CD8-positive, alpha-beta memory T cell (primary cell): ENCODE measurements at places on chromosomes 4 and X.
A peak's percentile ranks its signal among the peaks of the same experiment; 100 is the strongest.

DNA sequence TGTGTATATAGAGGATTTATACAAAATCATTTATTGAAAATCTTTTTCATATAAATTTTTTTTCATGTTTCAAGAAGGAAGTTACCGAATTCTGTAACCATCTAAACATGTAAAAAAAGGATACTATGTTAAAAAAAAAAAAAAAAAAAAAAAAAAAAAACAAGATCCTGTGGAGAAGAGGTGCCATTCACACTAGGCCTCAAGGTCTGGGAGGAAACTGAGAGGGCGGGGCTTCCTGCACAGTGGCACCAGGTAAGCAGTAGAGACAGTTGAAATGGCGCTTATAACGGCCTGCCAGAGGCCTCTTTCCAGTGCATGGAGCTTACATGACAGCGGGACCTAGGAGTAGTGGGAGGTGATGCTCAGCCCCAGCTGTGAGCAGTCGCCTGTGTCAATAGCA, 17.5 kb downstream of the TRAPPC2 start:
- peak; percentile 34 for DNase-seq
- peaks cover 34% of the 10 kb centered on the region for H3K4me1 ChIP-seq
- no peak overlapping the region for H3K4me3 ChIP-seq
- peak overlapping the region; percentile 9 for H3K27ac ChIP-seq
- H3K27me3 ChIP-seq, result no peaks in the 10 kb centered on the region

GRCh38 chr4:77827343-77827742, 8.2 kb upstream of the CNOT6L start:
- no peak overlapping the region for H3K27ac ChIP-seq
- H3K4me3 ChIP-seq, result peak overlapping the region; percentile 1
- no peaks in the 10 kb centered on the region for H3K36me3 ChIP-seq
- no peaks in the 10 kb centered on the region for H3K27me3 ChIP-seq

DNA sequence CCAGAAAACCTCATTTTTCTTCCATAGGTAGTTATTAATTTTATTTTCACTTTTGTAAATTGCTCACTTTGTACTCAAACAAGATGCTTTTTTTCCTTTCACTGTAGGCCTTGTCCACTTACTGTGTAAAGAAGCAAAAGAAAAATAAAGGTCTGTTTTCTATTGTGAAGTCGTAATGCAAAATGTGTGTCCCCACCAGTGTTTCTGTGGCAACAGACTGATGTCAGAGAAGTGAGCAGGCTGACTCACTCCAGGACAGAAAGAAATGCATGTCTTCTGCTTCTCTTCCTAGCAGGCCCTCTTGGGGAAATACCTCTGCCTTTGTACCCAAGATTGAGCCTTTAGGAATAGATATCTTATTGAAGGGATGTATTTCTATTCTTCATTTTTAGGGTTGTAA, 30.3 kb downstream of the INPP4B start:
- no peak for DNase-seq
- peaks cover 4% of the 10 kb centered on the region for H3K4me1 ChIP-seq
- no peak overlapping the region for H3K4me3 ChIP-seq
- no peaks in the 10 kb centered on the region for H3K36me3 ChIP-seq
- H3K27ac ChIP-seq, result no peak overlapping the region
- no peaks in the 10 kb centered on the region for H3K27me3 ChIP-seq

- H3K27me3 ChIP-seq, result no peaks in the 10 kb centered on the region
- H3K36me3 ChIP-seq, result no peaks in the 10 kb centered on the region
- no peak for DNase-seq
- no peaks in the 10 kb centered on the region for H3K4me1 ChIP-seq
- no peak overlapping the region for H3K4me3 ChIP-seq
Measured at GRCh38 chrX:21674430-21675186, 16.5 kb upstream of the KLHL34 start.

- no peaks in the 10 kb centered on the region for H3K36me3 ChIP-seq
- no peak overlapping the region for H3K27ac ChIP-seq
- no peak for DNase-seq
Measured at GRCh38 chrX:55201930-55202579, 18.1 kb upstream of the PAGE5 start.

DNA sequence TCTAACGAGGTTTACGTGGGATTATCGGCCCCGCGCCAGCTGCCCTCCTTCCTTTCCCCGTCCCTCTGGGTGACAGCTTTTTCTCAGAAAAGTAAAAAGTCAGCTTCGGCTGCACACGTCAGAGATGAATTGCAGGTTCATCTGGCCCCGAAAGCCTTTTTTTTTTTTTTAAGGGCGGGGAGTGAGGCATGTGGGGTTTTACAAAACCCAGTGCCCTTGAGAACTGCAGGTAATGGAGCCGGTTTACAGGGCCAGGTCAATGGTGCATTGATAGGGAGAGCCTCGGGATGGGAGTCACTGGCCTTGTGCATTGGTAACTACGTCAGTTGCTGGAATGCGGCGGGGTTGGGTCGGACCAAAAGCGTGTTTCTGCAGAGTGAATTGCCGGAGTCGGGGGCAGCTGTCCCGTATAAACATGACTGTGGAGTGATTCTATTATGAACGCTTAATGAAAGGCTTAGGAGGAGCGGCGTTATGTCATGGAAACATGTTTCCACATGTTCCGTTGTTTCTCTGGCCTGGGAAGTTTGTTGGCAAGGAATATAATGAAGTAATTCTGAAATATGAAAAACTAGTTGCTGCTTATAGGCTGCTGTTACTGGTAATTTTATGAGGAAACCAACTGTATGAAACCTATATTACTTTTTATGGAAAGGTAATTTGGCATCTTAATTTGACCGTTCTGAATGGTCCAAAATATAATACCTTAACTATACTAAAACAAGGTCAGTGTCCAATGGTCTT, 1.1 kb downstream of the HSPA4L start:
- peak overlapping the region; percentile 33 for H3K27ac ChIP-seq
- no peak for DNase-seq
- peaks cover 36% of the 10 kb centered on the region for H3K27me3 ChIP-seq
- no peaks in the 10 kb centered on the region for H3K36me3 ChIP-seq
- H3K4me1 ChIP-seq, result peaks cover 4% of the 10 kb centered on the region

GRCh38 chr4:87851332-87851731, 18.6 kb downstream of the MEPE start:
- H3K36me3 ChIP-seq, result no peaks in the 10 kb centered on the region
- no peak overlapping the region for H3K4me3 ChIP-seq
- DNase-seq, result no peak
- no peaks in the 10 kb centered on the region for H3K27me3 ChIP-seq
- H3K4me1 ChIP-seq, result no peaks in the 10 kb centered on the region

- H3K4me1 ChIP-seq, result no peaks in the 10 kb centered on the region
- DNase-seq, result no peak
- H3K4me3 ChIP-seq, result no peak overlapping the region
- no peak overlapping the region for H3K27ac ChIP-seq
- peaks cover 9% of the 10 kb centered on the region for H3K36me3 ChIP-seq
- no peaks in the 10 kb centered on the region for H3K27me3 ChIP-seq
Measured at GRCh38 chr4:107640197-107640596, 79.8 kb downstream of the PAPSS1 start.

DNA sequence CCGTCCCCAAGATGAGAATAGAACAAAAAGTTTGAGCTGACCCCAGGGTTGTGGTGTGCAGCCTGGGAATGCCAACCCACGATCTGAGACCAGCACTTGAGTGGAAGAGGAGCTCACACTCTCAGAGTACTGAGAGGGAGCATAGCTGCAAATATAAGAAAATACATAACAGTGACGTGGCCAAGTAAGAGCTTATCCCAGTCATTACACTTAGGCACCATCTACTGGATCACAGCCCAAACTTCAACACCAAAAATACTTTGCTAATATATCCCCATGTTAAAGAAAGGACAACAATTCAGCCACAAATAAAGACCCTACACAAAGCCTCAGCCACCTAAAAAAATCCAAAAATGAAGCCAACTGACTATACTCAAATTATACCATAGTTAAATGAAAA, 33.3 kb upstream of the CXCL6 start:
- no peak for DNase-seq
- no peaks in the 10 kb centered on the region for H3K27me3 ChIP-seq
- H3K27ac ChIP-seq, result no peak overlapping the region
- H3K36me3 ChIP-seq, result no peaks in the 10 kb centered on the region
- H3K4me3 ChIP-seq, result no peak overlapping the region
- H3K4me1 ChIP-seq, result no peaks in the 10 kb centered on the region

DNA sequence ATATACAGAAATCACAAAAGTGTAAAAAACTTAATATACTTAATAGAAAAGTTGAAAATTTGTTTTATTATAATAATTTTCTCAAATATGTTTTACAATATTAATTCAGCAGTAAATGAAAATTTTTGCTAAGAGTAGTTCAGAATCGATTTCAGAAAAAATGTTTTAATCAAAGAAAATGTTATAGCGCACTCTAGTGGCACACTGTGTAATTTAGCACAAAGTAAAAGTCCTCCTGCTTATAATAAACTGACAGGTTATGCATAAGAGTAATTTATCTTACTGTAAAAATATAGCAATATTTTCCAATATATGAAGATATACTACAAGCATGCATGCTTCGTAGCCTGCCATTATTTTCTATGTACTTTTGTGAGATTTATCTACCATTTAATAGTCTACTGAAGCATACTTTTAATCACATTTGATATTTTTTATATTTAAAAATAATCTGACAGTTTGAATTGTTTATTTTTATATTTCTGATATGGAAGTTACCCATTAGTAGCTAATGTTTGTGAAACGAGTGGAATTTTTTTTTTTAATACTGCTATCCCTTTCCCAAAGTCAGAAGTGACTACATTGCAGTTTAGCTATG, 217.9 kb upstream of the KLHL4 start:
- no peaks in the 10 kb centered on the region for H3K4me1 ChIP-seq
- no peaks in the 10 kb centered on the region for H3K27me3 ChIP-seq
- H3K36me3 ChIP-seq, result no peaks in the 10 kb centered on the region
- H3K27ac ChIP-seq, result no peak overlapping the region

DNA sequence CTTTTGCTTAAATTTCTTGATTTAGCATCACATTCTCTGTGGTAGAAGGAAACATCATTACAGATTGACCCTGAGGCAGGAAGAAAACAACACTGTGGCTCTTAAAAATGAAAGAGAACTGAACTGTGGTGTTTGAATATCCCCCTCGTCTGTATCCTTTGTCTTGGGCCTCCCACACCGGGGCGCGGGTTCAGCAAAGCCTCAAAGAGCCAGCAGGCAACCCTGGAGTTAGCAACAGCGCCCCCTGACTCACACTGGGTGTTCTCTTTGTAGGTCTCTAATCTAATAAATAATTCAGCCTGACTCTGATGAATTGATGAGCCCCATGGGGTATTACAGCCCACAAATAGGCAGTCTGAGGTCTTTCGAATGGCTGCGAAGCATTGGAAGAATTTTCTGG, 46.1 kb upstream of the CTSO start:
- no peaks in the 10 kb centered on the region for H3K4me1 ChIP-seq
- H3K4me3 ChIP-seq, result no peak overlapping the region
- H3K36me3 ChIP-seq, result no peaks in the 10 kb centered on the region
- no peaks in the 10 kb centered on the region for H3K27me3 ChIP-seq
- H3K27ac ChIP-seq, result no peak overlapping the region

- no peaks in the 10 kb centered on the region for H3K4me1 ChIP-seq
- no peak overlapping the region for H3K4me3 ChIP-seq
- no peaks in the 10 kb centered on the region for H3K36me3 ChIP-seq
Measured at GRCh38 chrX:95076449-95076848, 1402.4 kb downstream of the FAM133A start.

GRCh38 chr4:158490629-158491028, 31.1 kb upstream of the RXFP1 start:
- no peak for DNase-seq
- H3K4me3 ChIP-seq, result no peak overlapping the region
- no peaks in the 10 kb centered on the region for H3K27me3 ChIP-seq
- H3K36me3 ChIP-seq, result no peaks in the 10 kb centered on the region
- H3K4me1 ChIP-seq, result no peaks in the 10 kb centered on the region
- no peak overlapping the region for H3K27ac ChIP-seq

DNA sequence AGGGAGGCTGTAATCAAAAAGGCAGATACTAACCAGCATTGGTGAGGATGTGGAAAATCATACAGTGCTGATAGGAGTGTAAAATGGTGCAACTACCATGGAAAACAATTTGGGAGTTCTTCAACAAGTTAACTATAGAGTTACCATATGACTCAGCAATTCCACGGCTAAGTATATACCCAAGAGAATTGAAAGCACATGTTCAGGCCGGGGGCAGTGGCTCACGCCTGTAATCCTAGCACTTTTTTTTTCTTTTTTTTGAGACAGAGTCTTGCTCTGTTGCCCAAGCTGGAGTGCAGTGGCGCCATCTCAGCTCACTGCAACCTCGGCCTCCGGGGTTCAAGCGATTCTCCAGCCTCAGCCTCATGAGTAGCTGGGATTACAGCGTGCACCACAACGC, 15.0 kb upstream of the CD99L2 start:
- no peak overlapping the region for H3K27ac ChIP-seq
- no peaks in the 10 kb centered on the region for H3K36me3 ChIP-seq
- H3K27me3 ChIP-seq, result no peaks in the 10 kb centered on the region

GRCh38 chr4:136458326-136458725, 1074.0 kb downstream of the PCDH18 start:
- no peak for DNase-seq
- no peaks in the 10 kb centered on the region for H3K36me3 ChIP-seq
- H3K27ac ChIP-seq, result no peak overlapping the region
- H3K27me3 ChIP-seq, result no peaks in the 10 kb centered on the region
- H3K4me3 ChIP-seq, result no peak overlapping the region

GRCh38 chrX:24371391-24371972, 11.0 kb downstream of the SUPT20HL1 start:
- no peak overlapping the region for H3K4me3 ChIP-seq
- H3K27me3 ChIP-seq, result no peaks in the 10 kb centered on the region
- H3K27ac ChIP-seq, result no peak overlapping the region

DNA sequence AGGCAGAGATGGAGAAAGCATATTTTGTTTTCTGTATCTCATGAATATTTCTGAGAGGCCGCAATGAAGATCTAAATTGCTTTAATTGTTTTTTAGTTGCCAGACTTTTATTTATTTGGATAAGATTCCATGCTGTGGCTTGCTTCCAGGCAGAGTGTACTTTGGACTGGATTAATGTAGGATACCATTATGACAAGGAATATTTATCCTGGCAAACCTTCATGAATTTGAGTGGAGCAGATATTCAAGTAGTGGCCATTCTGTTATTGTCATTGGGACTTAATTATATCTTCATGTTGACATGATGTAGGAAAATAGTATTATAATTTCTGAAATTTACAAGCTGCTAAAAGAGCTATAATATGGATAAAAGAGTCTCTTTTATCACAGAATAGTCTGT, 182.9 kb downstream of the C4orf33 start:
- DNase-seq, result no peak
- H3K36me3 ChIP-seq, result no peaks in the 10 kb centered on the region
- H3K27me3 ChIP-seq, result no peaks in the 10 kb centered on the region
- no peak overlapping the region for H3K4me3 ChIP-seq
- no peak overlapping the region for H3K27ac ChIP-seq

DNA sequence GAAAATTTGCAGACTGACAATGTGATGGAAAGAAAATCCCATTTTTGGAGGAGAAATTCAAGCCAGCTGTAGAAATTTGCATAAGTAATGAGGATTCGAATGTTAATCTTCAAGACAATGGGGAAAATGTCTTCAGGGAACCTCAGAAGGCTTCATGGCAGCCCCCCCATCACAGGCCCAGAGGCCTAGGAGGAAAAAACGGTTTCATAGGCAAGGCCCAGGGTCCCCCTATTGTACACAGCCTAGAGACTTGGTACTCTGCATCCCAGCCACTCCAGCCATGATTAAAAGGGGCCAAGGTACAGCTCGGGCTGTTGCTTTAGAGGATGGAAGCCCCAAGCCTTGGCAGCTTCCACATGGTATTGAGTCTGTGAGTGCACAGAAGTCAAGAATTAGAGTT, 303.6 kb upstream of the PCDH7 start:
- H3K4me1 ChIP-seq, result no peaks in the 10 kb centered on the region
- no peaks in the 10 kb centered on the region for H3K36me3 ChIP-seq
- no peaks in the 10 kb centered on the region for H3K27me3 ChIP-seq
- no peak for DNase-seq
- no peak overlapping the region for H3K27ac ChIP-seq
- H3K4me3 ChIP-seq, result no peak overlapping the region
